NCI-H510A treated with DMSO at 0.1 percent for 48 hours (cell line): ENCODE measurements at places on chromosomes 16 and 17.

DNA sequence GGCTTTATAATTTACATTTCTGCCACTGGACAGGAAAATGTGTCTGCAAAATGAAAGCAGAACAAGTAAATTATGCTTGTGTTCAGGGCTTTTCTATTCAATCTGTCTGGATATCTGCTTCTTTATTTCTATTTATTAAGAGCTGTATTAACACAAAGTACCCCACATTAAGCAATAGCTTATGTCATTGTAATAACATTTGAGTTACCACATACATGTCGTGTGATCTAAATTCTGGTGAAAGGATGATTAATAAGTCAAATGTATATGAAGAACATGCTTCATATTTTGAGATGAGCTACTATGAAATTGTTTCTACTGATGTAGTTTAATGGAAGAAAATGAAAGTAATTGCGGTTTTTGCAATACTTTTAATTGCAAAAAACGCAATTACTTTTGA is 238.2 kb downstream of the KCNJ2 start:
- no peak for DNase-seq

GRCh38 chr16:79891458-79891857 is 290.9 kb upstream of the MAF start:
- DNase-seq: no peak

DNA sequence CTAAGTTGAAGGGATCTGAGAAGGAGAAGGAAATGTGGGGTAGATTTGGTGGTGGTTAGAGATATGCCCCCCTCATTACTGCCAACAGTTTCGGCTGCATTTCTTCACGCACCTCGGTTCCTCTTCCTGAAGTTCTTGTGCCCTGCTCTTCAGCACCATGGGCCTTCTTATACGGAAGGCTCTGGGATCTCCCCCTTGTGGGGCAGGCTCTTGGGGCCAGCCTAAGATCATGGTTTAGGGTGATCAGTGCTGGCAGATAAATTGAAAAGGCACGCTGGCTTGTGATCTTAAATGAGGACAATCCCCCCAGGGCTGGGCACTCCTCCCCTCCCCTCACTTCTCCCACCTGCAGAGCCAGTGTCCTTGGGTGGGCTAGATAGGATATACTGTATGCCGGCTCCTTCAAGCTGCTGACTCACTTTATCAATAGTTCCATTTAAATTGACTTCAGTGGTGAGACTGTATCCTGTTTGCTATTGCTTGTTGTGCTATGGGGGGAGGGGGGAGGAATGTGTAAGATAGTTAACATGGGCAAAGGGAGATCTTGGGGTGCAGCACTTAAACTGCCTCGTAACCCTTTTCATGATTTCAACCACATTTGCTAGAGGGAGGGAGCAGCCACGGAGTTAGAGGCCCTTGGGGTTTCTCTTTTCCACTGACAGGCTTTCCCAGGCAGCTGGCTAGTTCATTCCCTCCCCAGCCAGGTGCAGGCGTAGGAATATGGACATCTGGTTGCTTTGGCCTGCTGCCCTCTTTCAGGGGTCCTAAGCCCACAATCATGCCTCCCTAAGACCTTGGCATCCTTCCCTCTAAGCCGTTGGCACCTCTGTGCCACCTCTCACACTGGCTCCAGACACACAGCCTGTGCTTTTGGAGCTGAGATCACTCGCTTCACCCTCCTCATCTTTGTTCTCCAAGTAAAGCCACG is 28.3 kb downstream of the STH start:
- DNase-seq: no peak

DNA sequence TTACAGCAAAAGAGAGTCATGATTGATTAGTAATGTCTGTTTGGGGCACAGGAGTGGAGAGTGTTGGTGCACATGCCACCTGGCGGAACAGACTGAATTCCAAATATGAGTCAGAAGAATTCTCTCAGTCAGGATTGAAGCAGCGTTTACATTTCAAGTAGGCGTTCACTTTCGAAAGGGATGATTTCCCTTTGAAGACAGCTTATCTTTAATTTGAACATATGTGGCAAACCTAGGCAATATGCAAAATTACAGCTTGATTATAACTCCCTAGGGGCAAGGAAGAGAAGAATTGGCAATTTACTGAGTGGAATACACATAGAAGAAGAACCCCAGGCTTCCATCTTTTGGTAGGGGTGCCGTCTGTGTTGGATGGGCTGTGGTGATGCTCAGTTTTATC is 235.8 kb downstream of the HAPSTR1 start:
- no peak for DNase-seq

DNA sequence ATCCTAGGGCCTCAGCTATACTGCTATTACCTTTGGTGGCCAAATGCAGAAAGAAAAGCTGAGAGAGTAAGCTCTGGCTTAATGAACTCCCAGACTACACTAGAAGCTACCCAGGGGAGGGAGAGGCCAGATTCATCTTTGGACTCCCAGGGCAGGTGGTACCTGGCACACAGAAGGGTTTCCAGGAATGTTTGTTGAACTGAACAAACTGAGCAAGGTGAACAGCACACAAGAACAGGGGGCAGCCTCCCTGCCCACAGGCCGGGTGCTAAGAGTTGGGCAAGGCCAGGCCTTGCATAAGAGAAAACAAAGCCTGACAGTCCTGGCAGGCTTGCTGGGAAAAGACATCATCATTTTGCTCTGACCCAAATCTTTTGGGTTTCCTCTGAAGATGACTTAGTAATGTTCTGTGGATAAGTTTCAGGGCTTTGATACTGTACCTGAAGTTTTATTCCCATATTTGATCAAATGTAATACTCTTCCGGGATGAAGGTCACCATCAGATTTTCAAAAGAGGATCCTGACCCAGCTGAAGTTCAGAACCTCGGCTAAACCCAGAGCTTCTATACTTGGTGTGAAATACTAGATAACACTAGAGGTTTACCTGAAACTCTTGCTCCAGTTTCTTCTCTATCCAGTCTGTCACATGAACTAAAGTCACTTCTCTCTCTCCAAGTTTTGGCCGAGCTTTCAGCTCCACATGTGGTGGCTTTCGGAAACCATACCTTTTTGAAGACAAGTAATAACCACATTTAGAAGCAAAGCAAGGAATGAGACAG is 20.5 kb upstream of the ERN1 start:
- DNase-seq: no peak

DNA sequence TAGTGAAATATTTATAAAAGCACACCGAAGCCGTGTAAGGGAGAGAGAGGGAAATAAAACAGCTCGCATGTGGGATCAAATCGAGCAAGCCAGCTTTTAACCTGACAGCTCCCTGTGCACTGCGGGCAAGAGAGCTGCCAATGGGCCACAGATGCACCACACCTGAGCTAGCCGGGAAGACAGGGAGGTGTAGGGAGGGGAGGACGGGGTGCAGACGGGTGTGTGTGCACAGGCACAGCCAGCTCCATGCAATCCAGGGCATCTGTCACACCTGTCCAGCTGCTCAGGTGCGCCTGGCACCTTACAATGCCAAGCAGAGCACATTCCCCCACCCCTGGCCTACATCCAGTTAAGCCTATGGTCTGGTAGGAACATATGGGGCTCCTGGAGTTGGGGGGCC is 70.0 kb downstream of the C16orf78 start:
- no peak for DNase-seq

DNA sequence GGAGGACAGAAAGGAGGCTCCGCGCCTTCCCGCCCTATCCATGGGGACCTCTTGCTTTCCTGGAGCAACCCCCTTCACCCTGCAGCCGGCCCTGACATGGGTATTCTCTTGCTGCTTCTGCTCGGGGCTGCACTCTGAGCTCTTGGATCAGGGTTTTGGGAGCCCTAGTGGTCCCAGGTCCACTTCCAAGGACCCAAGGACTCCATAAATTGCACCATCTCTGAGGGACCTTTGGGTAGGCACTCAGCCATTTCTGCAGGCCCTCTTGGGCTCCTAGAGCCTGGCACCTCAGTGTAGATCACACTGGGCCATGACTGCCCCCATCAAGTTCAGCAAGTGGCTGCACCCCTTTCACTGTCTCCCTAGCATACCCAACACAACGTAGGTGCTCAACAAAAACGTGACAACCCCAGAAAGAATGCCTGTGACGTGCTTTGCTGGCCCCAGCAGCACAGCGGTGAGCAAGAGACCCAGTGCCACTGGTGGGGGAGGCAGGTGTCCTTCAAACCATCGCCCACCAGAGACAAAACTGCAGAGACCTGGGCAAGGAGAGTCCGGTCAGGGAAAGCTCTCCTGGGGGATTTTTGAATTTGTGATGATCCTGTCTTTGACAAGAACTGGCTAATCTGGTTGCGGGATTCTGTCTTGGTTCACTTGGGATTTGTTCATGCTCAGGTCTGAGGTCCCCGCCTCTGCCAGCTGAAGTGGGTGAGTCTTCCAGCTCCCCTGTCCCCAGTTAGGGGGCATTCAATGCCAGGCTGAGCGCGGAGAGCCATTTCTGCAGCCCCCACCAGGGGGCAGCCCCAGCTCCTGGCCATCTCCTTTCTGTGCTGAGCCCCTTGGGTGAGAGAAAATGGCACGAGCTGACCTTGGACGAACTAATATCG is 2.5 kb upstream of the RAB11FIP4 start:
- peak; percentile 46 for DNase-seq

GRCh38 chr16:64019339-64019738 is 1102.5 kb downstream of the CDH11 start:
- no peak for DNase-seq

GRCh38 chr17:59542960-59543635 is 22.3 kb upstream of the DHX40 start:
- no peak for DNase-seq

DNA sequence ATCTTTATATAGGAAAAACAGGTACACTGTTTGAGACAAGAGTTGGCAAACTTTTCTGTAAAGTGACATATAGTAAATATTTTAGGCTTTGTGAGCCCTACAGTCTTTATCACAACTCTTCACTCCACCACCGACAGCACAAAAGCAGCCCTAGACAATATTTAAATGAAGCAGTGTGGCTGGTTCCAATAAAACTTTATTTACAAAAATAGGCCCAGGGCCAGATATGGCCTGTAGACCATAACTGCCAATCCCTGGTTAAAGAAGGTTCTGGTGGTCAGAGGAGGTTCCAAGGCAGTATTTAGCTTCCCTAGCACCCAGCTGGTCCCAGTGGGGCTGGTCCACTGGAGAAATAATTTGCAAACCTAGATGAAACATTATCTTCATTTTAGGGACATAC is 3.6 kb downstream of the FAM117A start:
- DNase-seq: no peak

DNA sequence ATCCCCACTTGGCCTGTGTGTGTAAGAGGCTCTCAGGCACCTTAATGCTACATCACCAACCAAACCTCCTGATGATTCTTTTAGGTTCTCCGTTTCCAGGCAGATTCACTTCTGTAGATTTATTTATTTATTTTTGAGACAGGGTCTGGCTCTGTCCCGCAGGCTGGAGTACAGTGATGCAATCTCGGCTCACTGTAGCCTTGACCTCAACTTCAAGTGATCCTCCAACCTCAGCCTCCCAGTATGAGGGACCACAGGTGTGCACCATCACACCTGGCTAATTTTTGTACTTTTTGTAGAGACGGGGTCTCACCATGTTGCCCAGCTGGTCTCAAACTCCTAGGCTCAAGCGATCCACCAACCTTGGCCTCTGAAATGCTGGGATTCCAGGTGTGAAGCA is 12.7 kb upstream of the MEOX1 start:
- no peak for DNase-seq

GRCh38 chr17:77319211-77320043 is 178.7 kb downstream of the SEC14L1 start:
- DNase-seq: no peak

- no peak for DNase-seq
These were observed 369 bp upstream of the GJD3 start for GRCh38 chr17:40364906-40365305.

DNA sequence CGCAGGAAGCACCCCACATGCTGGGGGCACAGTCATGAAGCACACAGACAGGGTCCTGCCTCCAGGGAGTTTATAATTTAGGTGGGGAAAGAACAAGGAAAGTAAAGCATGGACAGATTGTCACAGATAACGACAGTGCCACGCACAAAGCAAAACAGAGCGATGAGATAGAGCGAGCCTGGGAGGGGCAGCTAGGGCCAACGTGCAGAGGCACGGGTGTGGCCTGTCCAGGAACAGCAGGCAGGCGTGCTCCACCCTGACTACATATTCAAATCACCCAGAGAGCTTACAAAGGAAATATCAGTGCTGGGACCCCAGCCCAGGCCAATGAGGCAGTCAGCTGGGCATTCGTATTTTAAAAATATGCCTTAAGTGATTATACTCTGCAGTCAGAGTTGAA is 16.8 kb downstream of the LGALS9 start:
- DNase-seq: no peak

DNA sequence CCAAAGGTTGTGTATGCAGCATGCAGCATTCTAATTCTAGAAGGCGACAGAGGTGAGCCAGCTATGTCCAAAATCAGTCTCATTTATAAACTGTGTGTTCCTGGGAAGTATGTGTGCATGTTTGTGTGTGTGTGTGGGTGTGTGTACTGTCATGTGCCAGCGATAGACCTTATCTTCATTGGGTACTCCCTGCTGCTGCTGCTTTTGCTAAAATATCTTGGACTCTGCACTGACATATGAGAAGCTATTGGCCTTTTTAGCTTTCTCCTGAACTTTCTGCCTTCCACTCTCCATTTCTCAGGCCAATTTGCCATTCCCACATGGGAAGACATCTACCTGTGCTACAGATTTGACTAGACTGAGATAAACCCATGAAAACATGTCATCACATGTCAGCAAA is 2.0 kb upstream of the LPO start:
- DNase-seq: no peak

- no peak for DNase-seq
These were observed 25.3 kb downstream of the SLC47A1 start for GRCh38 chr17:19558946-19559345.

GRCh38 chr17:12737740-12738469 is 51.4 kb upstream of the ARHGAP44 start:
- no peak for DNase-seq

DNA sequence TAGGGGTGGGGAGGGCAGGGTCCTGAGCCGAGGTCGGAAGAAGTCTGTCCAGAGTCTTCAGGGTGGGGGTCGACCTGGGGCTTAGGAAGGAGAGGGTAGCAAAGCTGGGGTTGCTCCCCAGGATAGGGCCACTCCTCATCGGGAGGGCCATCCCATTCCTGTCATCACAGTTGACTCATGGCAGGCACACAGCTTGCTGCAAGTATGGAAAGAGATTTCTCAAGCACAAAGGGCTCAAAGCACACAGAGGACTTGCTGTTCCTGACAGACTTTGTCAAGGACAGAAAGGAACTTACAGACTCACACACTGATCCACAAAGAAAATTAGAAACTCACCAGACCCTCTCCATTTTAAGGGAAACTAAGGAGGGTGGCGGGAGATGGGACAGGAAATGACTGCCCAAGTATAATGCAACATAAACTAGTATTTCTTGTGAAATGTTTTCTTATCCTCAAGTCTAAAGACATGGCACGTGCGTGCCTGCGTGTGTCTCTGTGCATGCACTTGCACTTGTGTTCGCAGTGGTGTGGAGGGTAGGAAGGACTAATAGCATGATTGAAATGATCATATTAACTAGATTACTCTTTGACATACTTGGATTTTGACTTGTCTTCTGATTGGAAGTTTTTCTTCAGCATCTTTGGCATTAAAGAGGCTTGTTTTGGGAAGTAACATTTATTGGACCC is 2.4 kb downstream of the AOC2 start:
- no peak for DNase-seq

- DNase-seq: no peak
These were observed 147.5 kb downstream of the CDH11 start for GRCh38 chr16:64974381-64974780.

- DNase-seq: peak; percentile 39
These were observed 32.2 kb downstream of the DRC3 start for GRCh38 chr17:18004884-18005305.
